ENCODE measurements at places on chromosomes 6 and 20.

DNA sequence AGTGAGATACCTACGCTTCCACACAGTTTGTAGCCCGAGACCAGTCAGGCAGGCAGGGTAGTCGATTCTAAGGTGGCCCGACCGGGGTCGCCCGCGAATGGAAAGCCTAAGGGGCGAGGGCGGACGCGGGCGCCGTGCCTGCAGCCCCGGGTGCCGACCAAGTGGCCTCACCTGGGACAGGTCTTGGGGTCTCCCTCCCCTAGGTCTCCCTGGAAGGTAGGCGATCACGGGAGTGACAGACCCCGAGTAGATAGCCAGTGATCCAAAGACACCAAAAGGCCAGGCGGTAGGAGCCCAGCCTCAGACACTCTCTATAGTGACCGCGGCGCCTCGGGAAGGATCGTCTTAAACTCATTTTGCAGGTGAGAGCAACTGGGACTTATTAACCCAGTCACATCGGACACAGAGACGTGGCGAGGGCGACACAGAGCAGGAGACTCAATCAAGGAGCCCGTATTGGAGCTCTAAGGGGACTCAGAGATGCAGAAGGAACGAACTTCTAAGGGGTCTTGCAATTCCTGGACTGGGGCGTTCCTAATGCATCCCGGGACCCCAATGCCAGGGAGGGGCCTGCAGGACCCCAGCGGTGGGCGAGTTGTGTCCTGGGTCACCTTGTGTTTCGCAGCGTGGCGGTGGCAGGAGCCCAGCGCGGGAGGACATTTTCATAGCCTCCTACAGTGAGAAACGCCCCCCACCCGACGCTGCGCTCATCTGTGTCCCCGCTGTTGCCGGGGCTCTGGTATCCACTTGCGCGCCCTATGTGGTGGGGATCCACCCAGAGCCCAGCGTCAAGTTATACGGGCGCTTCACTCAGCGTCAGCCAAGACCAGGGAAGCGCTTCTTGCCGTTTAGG is 2.1 kb upstream of the VSX1 start:
- DNase-seq, result no peak

GRCh38 chr6:2945153-2945452 is 26.3 kb downstream of the SERPINB6 start:
- no peak for DNase-seq

GRCh38 chr6:145073811-145074210 is 661.5 kb downstream of the EPM2A start:
- no peak for DNase-seq

DNA sequence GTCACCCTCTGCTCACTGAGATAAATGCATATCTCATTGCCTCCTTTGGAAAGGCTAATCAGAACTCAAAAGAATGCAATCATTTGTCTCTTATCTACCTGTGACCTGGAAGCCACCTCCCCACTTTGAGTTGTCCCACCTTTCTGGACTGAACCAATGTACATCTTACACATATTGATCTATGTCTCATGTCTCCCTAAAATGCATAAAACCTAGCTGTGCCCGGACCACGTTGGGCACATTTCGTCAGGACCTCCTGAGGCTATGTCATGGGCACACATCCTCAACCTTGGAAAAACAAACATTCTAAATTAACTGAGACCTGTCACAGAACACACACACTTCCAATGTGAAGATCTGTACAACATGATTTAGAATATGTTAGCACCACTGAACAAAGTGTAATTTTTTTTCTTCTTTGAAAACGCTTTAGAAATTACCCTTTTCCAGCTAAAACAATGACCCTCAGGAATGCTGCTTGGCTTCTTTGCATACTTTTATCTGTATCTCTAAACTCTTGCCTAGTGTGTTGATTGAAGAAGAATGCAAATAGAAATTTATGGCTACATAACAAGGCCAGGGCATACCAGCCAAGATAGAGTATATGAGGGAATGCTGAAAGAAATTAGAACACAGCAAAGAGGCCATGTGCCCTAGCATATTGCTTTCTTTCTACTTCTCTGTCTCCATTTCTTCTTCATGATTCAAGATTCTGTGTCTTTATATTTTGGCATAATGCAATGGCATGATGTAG is 84.6 kb upstream of the DST start:
- DNase-seq, result no peak

GRCh38 chr6:6771964-6772363 is 183.4 kb downstream of the LY86 start:
- DNase-seq, result no peak

- no peak for DNase-seq
Observed at GRCh38 chr6:138590796-138591709, 91.8 kb upstream of the NHSL1 start.

DNA sequence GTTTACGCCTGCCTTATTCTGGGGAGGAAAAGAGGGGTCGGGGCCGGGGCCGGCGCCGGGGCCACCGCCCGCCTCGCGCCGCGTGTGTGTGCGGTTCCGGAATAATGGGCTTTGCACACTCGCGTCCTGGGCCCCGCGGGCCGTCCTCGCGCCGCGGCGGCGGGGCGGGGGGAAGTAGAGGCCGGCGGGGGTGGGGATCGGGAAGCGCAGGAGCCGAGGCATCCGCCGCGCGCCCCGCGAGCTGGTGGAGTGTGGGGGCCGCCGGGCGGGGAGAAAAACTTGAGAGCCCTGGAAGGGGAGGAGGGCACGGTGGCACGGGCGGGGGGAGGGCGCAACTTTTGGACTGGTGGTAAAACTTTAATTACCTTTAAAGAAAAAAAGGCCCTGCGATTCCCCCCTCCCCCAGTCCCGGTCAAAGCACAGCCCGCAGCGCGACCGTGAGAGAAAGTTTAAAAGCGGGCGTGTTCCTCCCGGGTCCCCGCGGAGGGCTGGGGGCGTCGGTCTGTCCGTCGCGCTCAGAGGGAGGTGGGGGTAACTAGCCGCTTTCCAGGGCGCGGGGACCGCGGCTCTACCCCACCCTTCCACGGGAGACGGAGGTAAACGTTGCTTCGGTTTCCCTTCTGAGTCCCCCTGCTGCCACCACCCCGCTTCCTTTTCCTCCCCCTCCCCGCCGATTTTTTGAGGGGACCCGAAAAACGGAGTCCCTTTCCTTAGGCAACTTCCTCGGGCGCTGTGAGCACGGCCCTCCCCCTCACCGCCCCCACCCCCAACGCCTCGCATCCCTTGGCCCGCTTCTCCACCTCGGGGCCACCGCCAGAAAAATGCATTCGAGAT is 1.9 kb downstream of the L3MBTL3 start:
- DNase-seq, result peak; percentile 14

DNA sequence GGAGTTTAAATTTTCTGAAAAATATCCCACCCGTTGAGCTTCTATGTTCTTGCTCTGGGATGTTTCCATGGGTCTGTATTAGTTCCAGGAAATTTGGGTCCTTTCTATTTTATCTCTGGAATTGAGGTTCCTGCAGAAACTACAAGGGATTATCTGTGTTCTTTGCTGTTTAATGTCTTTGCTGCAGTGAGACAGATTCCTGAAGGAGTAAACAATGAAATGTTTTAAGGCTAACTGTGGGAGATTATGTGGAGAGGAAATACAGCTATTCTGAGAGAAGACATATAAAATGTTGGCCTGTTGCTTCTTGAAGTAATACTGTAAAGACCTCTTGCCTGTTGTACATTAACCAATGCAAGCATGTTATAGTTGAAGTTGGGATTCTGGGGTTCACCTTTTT is 43.5 kb downstream of the SAMD5 start:
- no peak for DNase-seq

DNA sequence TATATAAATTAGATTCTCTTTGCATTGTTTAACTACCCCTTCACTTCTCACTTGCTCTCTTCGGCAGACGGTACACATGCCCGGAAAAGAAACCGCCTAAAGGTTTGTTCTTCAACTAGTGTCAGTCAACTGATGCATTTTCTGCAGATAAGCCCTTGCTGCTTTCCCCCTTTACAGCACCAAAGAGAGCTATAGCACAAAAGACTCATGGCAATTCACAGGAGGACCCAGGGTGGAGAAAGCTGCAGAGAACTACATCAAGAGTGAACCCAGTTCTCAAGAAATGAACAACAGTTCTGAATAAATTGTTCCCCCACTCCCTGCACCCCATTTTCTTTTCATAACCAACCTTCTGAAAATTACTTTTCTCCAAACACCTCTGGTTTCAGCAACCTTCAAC is 8.9 kb downstream of the CD164 start:
- no peak for DNase-seq

DNA sequence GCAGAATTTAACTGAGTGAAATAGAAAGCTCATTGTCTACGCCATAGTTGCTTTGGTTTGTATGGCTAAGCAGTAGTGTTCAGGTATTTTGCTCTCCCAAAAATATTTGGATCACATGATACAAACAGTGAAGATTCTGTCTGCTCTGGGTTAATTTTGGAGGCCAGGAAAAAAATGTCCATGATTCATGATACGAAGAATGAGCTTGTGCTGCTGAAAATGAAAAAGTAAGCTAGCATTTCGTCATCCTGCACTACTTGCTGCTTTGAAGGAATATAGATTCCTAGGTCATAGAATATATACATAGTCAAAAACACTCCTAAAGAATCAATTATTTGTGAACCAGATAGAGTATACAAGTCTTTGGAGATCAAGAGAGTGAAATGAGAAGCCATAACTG is 8.3 kb downstream of the WRNIP1 start:
- DNase-seq, result no peak

DNA sequence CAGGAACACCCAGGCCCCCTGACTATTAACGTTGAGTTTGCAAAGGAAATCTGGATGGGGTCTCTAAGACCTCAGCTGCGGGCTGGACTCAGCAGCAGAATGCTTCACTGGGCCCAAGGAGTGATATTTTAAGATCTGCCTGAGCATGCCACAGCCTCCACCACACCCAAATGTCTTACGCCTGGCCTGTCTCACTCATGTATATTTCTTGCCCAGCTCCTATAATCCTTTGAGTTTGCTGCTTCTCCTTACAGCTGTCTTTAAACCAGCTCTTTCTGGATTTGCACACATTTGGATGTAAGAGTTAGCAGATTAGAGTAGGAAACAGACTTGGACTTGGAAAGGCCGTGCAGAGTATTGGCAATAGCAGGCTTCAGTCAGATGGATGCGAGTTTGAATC is 16.4 kb downstream of the CASS4 start:
- DNase-seq, result no peak

- no peak for DNase-seq
Observed at GRCh38 chr6:113050979-113051378, 703.8 kb downstream of the RFPL4B start.

GRCh38 chr6:108027594-108027993 is 46.9 kb downstream of the OSTM1 start:
- no peak for DNase-seq

- no peak for DNase-seq
Observed at GRCh38 chr20:13469262-13469661, 169.5 kb downstream of the TASP1 start.

DNA sequence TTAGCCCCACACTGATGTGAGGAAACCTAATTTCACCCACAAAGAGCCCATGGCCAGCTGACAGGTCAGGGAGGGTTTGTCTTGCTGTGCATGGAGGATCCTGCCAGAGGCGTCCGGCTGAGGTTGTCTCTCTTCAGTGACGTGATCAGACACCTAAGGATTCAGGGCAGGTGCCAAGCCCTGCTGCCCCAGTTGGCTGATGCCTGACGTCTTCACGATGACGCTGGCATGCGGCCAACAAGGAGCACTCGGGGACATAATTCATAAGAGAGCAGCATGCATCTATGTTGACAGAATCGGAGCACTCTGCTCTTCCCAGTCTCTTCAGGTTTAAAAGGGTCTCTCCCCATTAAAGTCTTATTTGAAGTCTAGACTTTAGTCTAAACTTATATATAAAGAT is 47.8 kb downstream of the PSMB1 start:
- DNase-seq, result no peak

DNA sequence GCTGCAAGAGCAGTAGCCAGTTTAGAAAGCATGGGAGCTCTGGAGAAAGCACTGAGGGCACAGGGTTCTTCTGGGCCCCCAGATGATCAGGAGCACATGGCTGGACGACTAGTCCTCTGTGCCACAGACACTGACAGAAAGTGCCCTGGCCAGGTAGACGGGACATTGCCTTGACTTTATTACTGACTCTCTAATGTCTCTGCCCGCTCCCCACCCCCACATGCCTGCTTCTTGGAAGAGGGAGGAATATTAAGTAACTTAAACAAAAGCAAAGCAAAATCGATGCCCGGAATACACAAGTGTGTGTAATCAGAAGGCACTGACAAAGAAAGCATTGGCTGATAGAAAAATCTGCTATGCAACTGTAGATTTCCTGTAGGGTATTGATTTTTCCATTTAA is 99.3 kb downstream of the SOBP start:
- DNase-seq, result no peak

- no peak for DNase-seq
Observed at GRCh38 chr20:24376311-24377099, 92.9 kb upstream of the SYNDIG1 start.

- no peak for DNase-seq
Observed at GRCh38 chr6:141541581-141542324, 591.0 kb upstream of the GJE1 start.

- DNase-seq, result no peak
Observed at GRCh38 chr20:59333260-59333845, 32.9 kb downstream of the EDN3 start.

DNA sequence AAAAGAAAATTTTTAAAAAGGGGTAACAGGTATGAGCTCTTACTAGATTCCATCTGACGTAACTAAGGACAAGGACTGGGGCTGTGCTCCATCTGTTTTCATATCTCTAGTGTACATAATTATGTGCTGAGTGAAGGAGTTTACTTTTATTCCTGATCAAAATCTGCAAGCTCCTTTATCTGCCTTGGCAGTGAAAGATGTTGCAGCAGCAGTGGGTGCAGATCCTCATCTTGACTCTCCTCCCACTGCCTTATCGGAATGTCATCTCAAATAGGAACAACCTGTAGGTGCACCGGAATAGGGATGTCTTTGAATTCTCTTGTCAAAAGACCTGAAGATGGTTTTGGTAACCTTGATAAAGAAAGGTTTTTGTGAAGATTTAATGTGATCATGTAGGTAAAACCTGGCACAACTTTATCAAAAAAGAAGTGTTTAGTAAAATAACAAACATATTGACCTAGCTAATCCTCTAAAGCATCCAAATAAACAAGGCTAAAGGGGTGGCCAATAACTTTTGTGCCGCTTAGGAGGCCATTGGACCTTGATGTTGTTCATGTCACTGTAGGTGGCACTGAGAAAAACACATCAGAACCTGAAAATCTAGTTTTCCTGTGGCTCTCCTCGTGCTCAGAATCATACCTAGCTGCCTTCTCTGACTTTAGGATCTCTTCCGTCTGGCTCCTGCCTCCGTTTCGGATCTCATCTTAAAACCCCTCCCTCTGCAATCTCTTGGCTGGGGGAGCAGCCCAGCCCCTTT is 19.0 kb upstream of the SLC16A10 start:
- DNase-seq, result no peak

- no peak for DNase-seq
Observed at GRCh38 chr6:167731731-167732422, 94.8 kb upstream of the AFDN start.

GRCh38 chr6:26286168-26286877 is 78.7 kb upstream of the BTN3A2 start:
- peak; percentile 72 for DNase-seq

DNA sequence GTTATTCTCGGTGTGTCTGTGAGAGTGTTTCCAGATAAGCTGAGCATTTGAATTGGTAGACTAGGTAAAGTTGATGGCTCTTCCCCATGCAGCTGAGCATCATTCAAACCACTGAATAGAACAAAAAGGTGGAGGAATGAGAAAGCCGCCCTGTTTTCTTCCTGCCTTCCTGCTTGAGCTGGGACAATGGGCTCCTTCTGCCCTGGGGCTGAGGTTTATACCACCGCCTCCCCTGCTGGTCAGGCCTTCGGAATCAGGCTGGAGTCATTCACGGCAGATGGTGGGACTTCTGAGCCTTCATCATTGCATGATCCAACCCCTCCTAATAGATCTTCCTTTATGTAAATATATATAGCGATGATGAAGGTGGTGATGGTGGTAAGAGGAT is 124.9 kb downstream of the ANKRD60 start:
- DNase-seq, result no peak

All from stimulated activated CD8-positive, alpha-beta memory T cell treated with anti-CD3 and anti-CD28 coated beads, Interleukin-12 subunit alpha, Interleukin-12 subunit beta, amount 100 ng/mL, for 1 hour (primary cell).